IgD-negative memory B cell (primary cell): ENCODE measurements at places on chromosomes 2 and 18. TPM values are rescaled to one million over a fixed set of nuclear protein-coding genes. Genes with fewer than 3 reads are reported as not detected.

The CYTIP gene
- 83.6 TPM for polyA plus RNA-seq

The CNGA3 gene
- polyA plus RNA-seq = not detected

The ATP5F1A gene
- polyA plus RNA-seq = 418 TPM

The SMYD1 gene
- not detected for polyA plus RNA-seq

The C2orf66 gene
- not detected for polyA plus RNA-seq

The ABHD1 gene
- polyA plus RNA-seq = 0.35 TPM

The BOLL gene
- polyA plus RNA-seq = not detected

The ERLEC1 gene
- polyA plus RNA-seq = 23.7 TPM

The CCDC150 gene
- polyA plus RNA-seq = 0.63 TPM

The ANKRD53 gene
- not detected for polyA plus RNA-seq

The LYPD6 gene
- not detected for polyA plus RNA-seq

The MYO5B gene
- 1.2 TPM for polyA plus RNA-seq

The SFT2D3 gene
- polyA plus RNA-seq = not detected

The EPHA4 gene
- 29.3 TPM for polyA plus RNA-seq

The RUFY4 gene
- polyA plus RNA-seq = 0.25 TPM

The PXDN gene
- polyA plus RNA-seq = 0.16 TPM

The GAREM1 gene
- polyA plus RNA-seq = not detected
